ENCODE measurements at places on chromosomes 16 and 17.

DNA sequence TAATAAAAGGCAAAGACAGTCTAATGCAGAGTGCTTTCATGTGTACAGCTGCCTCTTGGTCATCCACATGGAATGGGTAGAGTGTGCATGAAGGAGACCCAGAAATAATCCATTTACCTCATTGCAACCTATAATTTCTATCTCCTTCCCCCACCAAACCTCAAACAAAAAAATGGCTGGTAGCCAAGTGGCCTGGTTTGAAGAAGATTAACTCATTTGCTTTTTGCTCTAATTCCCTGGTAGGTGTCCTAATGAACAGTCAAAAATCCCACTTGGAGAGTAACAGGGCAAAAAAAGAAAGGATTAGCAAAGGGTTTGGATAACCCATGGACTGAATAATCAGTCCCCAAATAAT, 13.0 kb upstream of the LYRM9 start:
- no peak for DNase-seq

DNA sequence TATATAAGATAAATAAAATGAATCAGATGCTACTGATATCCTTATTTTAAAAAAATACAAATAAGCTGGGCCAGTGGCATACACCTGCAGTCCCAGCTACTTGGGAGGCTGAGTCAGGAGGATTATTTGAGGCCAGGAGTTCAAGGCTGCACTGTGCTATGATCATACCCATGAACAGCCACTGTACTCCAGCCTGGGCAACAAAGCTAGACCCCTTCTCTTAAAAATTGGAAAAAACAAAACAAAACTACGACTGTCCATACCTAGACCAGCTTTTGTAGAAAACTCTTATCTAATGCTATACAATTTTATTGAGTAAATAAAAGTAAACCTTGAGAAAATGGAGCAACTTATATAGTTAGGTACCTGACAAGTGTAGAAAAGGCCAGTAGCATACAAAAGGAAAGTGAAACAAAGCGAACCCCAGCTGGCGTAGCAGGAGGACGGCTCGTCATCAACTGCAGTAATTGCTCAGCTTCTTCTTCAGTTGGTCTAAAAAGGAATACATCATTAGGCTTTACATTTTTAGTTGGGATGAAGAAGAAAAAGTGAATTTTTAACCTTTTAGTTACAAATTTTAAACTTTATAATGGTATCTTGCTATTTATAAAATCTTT, 23.6 kb downstream of the INTS2 start:
- DNase-seq = no peak

- no peak for DNase-seq
Observed at GRCh38 chr16:68384288-68385161, 63.8 kb downstream of the SMPD3 start.

- no peak for DNase-seq
Observed at GRCh38 chr16:16116841-16117240, 106.5 kb downstream of the ABCC6 start.

- no peak for DNase-seq
Observed at GRCh38 chr16:4625560-4626159, 1.0 kb downstream of the MGRN1 start.

- DNase-seq = no peak
Observed at GRCh38 chr16:72111657-72112451, 18.2 kb downstream of the DHX38 start.

GRCh38 chr17:77287432-77288068, 146.8 kb downstream of the SEC14L1 start:
- DNase-seq = no peak

GRCh38 chr17:58277107-58277801, 3.5 kb downstream of the MPO start:
- DNase-seq = no peak

DNA sequence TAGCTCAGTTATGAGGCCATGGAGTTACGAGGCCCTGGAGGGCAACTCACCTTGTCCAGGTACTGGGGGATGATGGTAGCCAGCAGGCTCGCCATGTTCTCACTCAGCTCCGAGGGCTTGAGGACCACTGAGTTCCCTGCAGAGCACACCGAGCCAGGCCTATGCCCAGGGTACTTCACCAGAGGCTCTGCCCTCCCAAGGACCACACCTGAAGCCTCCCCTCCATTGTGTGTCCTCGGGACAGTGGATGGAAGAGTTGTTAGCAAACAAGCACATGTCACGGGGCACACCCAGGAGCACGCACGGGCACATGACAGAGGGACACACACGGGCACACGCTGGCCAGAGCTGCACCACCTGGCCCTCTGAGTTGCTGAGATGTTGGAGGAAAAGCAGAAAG, 5.6 kb downstream of the ALDH3A1 start:
- no peak for DNase-seq

DNA sequence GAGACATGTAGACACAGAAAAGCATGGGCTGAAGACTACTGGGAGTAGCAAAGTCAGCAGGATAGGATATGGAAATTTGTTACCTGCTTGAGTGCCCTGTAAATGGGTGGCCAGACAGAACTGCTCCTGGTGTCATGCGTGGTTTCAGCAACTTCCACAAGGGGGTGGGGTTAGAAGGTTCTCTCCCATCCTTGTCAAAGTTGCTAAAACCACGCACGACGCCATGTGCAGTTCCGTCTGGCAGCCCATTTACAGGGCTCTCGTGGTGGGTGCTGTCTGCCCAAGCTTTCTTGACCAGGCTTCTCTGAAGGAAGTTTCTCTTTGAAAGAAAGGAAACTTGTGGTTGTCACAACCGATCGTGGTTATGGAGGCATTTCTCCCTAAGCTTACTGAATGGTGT, 6.9 kb upstream of the DBNDD1 start:
- DNase-seq = no peak

- DNase-seq = no peak
Observed at GRCh38 chr17:55758171-55758570, 7.3 kb downstream of the PCTP start.

GRCh38 chr16:12545297-12545610, 258.4 kb downstream of the CPPED1 start:
- no peak for DNase-seq

- DNase-seq = no peak
Observed at GRCh38 chr16:67146523-67147357, 4.1 kb downstream of the B3GNT9 start.

- DNase-seq = no peak
Observed at GRCh38 chr16:57403965-57404817, at the start of gene CCL17. Gene CCL17 (plus strand): TSS chr16:57404767. CDS start chr16:57413933, 9,166 bp downstream.

DNA sequence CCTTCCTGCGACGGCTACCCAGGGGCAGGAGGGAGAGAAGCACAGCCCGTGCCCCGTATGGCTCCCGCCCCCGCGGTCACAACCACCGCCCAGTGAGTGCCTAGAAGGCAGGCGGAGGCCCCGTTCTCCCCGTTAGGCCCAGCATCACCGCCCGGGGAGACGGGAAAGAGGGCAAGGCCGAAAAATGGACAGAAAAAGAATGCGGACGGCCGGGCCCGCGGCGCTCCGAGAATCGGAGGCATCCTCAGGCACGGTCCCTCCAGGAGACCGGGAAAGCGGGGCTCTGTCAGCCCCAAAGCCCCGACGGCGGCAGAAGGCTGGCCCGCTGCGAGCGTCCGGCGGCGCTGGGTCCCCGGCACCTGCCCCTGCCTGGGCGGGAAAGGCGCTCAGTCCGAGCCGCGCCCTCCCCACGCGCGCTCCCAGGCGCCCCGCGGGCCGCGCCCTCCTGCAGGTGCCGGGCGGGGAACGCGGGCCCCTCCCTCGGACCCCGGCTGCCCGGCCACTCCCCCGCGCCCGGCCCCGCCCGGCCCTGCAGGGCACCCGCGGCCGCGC, 407 bp downstream of the MCRIP1 start:
- DNase-seq = no peak

All from activated T-cell treated with anti-CD3 and anti-CD28 coated beads, Interleukin-2, amount 50 U/mL, for 1 hour (primary cell).